ENCODE measurements at places on chromosomes 7 and 10.

- peak; percentile 18 for DNase-seq
Measured at GRCh38 chr7:102286237-102287110, at the start of gene SH2B2. TSS of gene SH2B2 (plus strand) at chr7:102286868. CDS start at chr7:102300551, 13,683 bp downstream.

DNA sequence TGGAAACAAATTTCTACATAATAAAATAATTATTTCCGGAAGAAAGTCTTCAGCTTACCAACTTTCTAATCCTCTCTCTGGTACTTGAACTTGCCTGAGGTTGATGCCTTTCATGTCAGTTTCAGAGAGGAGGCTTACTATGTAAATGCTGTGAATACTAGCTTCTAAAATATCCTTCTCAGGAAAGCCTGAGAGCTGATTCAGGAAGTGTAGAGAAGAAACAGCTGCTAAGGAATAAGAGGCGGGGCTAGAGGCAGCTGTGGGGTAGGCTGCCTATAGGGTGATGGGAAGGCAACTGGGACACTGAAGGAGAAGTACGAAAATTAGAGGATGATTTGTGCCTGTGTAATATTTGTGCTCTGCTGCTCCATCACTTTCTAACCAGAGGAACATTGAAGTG lies 69.3 kb downstream of the AVL9 start:
- DNase-seq, result no peak

DNA sequence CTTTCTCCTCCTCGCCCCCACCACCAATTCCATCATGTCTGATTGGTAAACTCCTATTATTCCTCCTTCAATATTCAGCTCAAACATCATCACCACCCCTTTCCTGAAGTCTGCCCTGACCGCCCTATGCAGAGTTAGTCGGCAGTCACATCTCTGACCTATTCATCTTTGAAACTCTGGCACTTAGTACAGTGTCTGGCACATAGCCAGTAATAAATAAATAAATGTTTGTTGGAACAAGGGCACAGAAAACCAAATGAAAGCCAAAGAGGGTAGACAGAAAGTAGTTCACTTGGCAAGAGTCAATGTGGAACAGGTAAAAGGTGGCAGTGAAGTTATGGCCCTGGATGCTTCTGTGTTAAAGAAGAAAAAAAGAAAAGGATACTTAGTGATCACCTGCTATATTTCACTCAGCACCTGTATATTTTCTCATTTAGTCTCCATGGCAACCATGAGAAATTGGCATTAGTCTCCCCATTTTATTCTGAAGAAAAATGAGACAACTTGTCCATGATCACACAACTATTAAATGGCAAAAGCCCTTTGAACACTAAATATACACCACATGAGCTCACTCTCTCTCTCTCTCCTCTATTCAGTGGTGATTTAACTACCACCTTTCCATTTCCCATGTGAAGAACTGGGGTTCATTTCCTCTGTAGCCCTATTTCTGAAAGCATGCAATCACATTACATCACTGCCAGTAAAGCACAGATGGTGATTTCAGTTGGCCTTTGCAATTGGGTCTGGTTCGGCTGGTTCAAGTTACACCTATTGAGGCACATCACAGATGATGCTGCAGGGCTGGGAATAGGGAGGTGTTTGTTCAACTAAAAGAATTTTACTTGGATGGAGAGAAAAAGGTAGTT lies 25.3 kb downstream of the CHCHD3 start:
- no peak for DNase-seq

DNA sequence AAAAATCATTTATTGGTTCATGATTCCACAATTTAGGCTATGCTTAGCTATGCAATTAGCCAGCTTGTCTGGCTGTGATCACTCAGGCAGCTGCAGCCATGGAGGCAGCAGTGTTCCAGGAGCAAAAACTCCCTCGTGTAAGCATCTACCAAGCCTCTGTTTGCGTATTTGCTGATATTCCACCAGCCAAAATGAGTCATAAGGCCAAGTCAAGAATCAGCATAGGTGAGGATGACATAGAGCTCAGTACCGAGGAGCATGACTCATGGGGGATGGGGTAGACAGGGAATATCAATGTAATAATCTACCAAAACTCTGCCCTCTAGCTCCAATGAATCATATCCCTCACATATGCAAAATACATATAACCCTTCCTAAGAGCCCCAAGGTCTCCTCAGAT lies 63.3 kb downstream of the IMMP2L start:
- DNase-seq, result peak; percentile 22

DNA sequence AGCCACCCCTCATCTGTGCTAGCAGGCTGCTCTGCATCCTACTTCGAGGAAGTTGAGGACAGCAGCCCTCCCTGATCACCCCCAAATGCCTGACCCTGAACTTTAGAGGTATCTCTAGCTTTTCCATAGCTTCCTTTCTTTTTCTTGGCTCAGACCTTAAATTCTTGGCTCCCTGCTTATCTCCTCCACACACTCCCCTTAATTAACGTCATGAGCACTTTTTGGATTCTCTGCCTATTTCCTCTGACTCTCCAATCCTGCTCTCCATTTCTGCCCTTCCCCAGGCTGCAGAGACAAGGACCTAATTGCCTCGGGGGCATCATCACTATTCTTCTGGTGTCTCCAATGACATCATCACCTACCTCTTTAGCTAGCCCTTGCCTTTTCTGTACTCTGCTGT lies 40.8 kb upstream of the SEC61G start:
- DNase-seq, result no peak

GRCh38 chr10:72242675-72243074 lies 26.6 kb upstream of the ASCC1 start:
- DNase-seq, result peak; percentile 26

DNA sequence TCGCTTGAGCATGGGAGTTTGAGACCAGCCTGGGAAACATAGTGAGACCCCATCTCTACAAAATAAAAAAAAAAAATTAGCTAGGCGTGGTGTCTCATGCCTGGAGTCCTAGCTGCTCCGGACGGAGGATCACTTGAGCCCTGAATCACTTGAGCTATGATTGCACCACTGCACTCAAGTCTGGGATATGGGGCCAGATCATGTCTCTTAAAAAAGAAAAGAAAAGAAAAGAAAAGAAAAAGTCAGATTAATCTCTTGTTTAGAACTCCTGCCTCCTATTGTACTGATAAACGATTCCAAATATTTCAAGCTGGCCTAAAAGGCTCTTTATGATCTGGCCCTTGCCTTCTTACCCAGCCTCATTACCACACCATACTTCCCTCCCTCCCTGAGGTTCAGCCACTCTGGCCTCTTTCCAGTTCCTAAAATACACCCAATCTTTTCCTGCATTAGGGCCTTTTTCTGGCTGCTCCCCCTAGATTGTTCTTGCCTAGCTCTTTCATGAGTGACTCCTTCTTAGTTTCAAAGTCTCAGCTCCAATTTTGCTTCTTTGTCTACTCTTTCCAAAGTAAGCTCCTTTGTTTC lies 41.7 kb downstream of the VCL start:
- no peak for DNase-seq

DNA sequence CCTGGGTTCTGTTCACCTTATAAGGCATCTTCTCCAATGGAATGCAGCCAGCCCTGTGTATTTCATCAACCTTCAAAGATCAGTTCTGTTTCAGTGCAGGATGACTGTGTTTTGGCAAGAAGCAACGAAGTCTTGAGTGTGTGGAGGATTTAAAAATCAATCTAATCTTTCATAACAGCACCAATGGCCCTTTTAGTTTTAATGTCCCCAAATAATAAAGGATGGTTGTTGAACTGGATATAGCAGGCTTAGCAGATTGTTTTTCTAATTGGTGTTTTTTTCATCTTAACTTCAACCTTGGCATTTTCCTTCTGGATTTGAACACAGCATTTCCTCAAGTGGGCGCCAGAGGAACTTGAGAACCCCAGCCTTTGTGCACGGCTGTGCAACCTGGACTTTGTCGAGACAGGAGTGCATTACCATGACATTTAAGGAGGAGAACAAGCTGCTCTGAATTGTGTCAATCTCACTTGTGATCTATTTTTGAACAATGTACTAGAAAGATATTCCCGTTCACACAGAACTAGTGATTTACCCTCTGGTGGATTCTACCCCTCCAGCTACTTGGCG lies 313.3 kb upstream of the AKR1E2 start:
- DNase-seq, result no peak

DNA sequence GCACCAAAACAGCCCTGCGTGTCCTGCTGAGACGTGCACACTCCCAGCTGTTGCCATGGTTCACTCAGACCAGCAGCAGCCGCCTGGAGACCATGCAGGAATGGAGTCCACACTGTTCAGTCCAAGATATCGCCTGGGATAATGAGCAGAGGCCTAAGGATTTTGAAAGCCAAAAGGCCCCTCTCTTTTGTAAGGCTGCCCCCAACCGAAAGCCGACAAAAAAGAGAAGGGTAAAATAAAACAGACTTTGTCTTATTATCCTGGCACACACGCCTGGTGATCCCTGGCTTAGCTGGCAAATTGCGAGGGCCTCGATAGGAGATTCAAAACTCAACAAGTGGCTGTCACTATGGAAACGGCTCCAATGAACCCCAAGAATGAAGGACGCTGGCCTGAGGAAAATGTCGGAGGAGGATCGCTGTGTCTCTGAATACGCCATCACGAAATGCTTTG lies 263.6 kb downstream of the SKIDA1 start:
- no peak for DNase-seq

DNA sequence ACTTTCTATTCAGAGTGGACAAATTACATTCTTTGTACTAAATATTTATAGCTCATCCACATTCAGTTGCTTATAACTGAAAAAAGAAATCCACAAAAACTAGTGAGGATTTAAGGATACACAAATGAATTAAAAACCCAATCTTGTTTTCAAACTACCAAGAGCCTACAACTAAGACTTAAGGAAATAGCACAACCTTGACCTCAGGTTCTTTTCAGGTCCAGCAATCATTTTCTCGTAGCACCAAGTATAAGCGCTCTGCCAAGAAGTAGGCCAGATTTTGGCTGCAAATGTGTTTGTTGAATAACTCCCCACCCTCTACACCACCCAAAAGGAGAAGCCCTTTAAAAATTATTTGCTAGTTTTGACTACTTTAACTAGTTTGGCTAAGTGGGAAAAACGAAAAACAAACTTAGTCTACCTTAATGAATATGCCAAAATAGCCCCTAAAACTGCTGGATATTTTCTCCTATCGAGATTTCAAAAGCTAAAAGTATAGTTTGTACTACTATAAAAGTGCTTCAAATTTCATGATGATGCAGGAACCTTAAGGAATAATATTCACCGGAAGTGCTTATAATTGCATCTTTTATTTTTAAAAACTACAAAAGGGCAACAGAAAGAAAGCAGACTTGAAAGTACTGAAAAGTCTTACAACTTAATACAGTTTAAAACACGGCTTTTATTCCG lies 2.7 kb upstream of the KMT2E start:
- no peak for DNase-seq

DNA sequence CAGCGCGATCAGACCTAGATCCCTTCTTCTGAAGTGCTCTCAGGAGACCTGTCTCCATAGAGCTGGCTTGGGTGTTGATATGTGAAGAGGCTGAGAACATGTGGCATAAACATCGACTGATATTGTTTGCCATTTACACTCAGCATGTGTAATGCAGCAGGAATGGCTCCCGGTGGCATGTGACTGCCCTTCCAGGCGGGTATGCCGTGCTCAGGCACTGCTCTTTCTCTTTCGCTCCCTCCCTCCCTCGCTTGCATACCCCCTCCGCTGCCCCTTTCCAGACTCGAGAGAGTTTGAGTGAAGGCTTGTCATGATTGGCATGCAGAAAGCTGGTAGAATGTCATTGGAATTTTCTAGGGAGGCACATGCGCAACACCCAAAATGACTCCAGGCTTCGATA lies 107.3 kb upstream of the PDCD4 start:
- DNase-seq, result no peak

- DNase-seq, result no peak
Measured at GRCh38 chr7:102080434-102081243, 206.0 kb upstream of the SH2B2 start.

DNA sequence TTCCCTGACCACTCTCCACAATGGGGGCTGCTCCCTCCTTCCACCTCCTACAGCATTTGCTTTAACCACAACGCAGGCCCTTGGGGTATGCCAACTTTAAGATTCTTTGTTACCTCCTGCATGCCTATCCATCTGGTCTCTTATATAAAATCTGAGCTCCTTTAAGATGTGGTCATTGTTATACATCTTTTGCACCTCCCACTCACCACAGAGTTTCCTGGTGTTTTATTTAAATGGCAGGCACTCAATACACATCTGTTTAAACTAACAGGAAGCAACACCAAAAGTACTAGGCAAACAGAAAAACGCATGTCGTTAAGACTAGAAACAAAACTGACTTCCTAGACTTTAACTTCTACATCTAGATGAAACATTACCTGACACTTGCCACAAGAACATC lies 36.3 kb downstream of the SLC25A13 start:
- DNase-seq, result no peak

DNA sequence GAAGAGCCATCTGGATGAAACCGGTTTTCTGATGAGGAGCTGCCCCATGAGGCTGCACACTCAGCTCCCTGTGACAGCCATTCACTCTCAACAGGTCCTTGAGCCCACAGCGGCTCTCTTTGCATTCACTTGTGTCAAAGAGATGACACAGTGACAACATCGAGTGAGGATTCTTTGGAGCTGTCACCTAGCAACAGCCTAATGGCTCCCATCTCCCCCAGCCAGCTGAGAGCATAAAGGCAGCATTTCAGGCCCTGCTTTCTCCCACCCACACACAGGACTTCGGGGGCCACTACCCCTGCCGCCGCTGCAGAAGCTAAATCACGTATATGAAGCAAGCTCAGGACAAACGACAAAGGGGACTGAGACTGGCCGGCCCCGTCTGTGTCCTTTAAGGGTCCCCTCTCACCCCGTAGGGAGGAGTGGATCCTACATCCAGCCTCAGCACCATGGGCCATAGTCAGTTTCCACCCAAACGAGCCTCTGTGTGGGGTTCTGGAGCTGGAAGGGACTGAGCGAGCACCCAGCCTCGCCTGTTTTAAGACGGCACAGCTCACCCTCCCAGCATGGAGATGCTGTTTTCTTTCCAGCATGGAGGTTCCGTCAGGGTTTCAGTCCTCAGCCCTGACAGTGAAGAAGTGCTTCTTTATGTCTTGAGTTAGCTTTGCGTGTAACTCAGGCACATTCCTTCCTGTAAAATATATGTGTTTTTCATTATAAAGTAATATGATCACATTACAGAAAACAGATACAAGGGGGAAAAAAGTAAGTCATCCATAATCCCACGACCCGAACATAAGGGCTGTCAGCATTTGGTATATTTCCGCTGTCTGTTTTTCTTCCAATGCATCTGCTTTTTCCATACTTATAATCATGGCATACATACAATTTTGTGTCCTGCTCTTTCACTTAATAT lies 4.9 kb downstream of the CPA4 start:
- no peak for DNase-seq

GRCh38 chr7:27172823-27173510 lies 1.2 kb downstream of the HOXA10 start:
- no peak for DNase-seq

- no peak for DNase-seq
Measured at GRCh38 chr10:131806646-131807317, 94.0 kb upstream of the PPP2R2D start.

GRCh38 chr7:136275794-136276193 lies 298.6 kb upstream of the MTPN start:
- DNase-seq, result no peak
